ENCODE measurements at places on chromosomes 2 and 18. TPM values are rescaled to one million over a fixed set of nuclear protein-coding genes. Genes with fewer than 3 reads are reported as not detected.

DNA sequence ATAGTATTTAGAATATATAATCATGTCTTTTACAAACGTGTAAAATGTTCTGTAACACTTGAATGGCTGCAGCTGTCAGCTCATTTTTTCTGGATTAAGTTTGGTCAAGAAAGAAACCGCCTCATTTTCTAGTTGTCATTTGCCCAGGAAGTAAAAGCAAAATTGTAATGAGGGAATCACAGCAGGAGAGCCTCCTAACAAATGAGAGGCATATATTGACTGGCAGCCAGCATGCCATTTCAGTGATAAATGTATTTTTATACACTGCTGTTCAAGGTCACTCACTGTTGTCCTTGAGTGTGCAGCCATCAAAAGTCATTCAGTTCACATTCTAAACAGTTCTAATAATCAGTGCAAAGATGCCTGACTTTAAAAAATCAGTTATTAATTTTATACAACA is 144.3 kb upstream of the BOD1L2 start:
- peaks cover 8% of the 10 kb centered on the region for H3K4me1 ChIP-seq
- H3K27me3 ChIP-seq = no peaks in the 10 kb centered on the region
- H3K4me3 ChIP-seq = no peak overlapping the region
- no peaks in the 10 kb centered on the region for H3K36me3 ChIP-seq

DNA sequence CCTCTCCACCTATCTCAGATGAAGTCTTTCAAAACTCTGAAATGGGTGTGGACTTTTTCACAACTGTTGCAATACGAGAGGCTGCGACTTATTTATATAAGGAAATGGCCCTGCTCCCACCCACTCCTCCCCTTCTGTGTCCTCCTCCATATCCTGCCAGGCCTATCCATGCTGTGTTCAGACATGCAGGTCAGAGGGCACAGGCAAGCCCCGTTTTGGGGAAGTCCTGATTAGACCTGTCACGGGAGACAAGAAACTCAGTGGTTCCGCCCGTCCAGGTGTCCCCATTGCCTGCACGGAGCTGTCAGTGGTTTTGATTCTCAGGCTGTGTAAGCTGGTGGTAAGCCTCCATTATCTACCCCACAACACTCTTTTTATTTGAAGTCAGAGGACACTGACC is 99.6 kb upstream of the MGAT5 start:
- H3K4me1 ChIP-seq = no peaks in the 10 kb centered on the region
- no peak for DNase-seq
- no peak overlapping the region for H3K27ac ChIP-seq
- H3K27me3 ChIP-seq = no peaks in the 10 kb centered on the region

DNA sequence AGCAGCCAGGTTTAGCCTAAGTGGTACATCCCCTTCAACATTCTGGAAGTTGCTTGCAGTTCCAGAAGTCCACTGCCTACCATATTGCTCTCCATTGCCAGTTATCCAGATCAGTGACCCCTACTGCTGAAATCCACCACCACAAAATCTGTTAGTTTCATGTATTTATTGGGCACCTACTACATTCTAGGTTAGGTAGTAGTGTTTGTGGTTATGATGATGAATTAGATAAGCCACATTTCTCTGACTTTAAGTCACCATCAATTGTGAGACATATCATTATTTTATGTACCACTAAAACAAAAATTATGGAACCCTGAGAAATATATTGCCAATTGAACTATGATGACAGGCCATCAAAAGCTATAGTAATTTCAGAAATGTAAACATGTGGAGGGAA is 139.5 kb upstream of the PKDCC start:
- H3K4me3 ChIP-seq = no peak overlapping the region
- no peaks in the 10 kb centered on the region for H3K27me3 ChIP-seq
- no peak overlapping the region for H3K27ac ChIP-seq
- peaks cover 19% of the 10 kb centered on the region for H3K4me1 ChIP-seq
- no peaks in the 10 kb centered on the region for H3K36me3 ChIP-seq

DNA sequence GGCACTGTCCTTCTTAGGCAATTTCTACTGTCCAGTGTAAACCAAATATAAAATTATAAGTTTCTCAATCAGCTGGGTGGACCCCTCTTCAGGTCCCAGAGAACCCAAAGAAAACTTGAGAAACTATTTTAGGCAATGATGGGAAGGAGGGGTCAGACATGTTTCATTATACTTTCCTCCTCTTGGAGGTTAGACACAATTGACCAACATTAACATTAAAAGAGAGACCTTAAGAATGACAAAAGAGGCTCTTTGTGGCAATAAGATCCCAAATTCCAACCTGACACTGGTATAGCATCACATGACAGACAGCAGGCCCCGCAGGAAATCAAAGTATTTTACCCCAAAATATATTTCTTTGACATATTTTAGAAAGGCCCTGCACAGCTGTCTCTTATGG is 73.1 kb downstream of the LRRTM1 start:
- no peak for DNase-seq
- H3K4me1 ChIP-seq = no peaks in the 10 kb centered on the region
- H3K27me3 ChIP-seq = no peaks in the 10 kb centered on the region

The CCDC88A gene
- 21.6 TPM for total RNA-seq

The SLC9A4 gene
- 0.04 TPM for total RNA-seq
